Psoas muscle (tissue), 8 donors: ENCODE measurements at places on chromosomes 5 and 9. TPM values are rescaled to one million over a fixed set of nuclear protein-coding genes. Genes with fewer than 3 reads are reported as not detected.

GRCh38 chr5:138943599-138944173, 68.6 kb upstream of the LRRTM2 start:
- H3K27ac ChIP-seq, result no peak overlapping the region
- H3K36me3 ChIP-seq, result peaks cover 9% of the 10 kb centered on the region
- no peaks in the 10 kb centered on the region for H3K27me3 ChIP-seq
- DNase-seq, result no peak
- no peaks in the 10 kb centered on the region for H3K4me1 ChIP-seq

DNA sequence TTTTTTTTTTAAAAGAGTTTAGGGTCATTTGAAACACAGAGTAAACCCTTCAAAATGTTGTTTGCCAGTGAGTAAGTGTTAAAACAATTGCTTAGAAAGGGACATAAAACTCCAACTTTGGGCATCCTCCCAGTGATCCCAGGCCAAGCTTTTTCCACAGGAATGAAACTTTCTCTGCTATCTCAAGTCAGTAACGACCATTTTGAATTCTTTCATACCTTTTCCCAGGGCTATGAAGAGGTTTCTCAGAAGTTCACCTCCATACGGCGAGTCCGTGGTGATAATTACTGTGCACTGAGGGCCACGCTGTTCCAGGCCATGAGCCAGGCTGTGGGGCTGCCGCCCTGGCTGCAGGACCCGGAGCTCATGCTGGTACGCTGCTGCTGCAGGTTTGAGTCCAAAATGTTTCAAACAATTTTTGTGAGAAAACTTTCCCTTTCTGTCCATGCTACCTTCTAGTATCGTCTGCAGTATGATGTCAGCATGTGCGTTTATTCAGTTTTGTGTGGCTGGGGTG, 16.8 kb downstream of the OTULIN start:
- DNase-seq, result no peak
- H3K4me1 ChIP-seq, result peaks cover 45% of the 10 kb centered on the region
- no peak overlapping the region for H3K27ac ChIP-seq

- H3K27ac ChIP-seq, result no peak overlapping the region
- peaks cover 10% of the 10 kb centered on the region for H3K27me3 ChIP-seq
Observed at GRCh38 chr9:134778156-134778555, 102.5 kb upstream of the FCN2 start.

- H3K36me3 ChIP-seq, result no peaks in the 10 kb centered on the region
- no peak overlapping the region for H3K27ac ChIP-seq
- H3K27me3 ChIP-seq, result no peaks in the 10 kb centered on the region
- no peak overlapping the region for H3K4me3 ChIP-seq
- H3K4me1 ChIP-seq, result no peaks in the 10 kb centered on the region
- no peak for DNase-seq
Observed at GRCh38 chr5:8865686-8866374, 680.0 kb downstream of the SEMA5A start.

- H3K27me3 ChIP-seq, result no peaks in the 10 kb centered on the region
- no peak overlapping the region for H3K4me3 ChIP-seq
- H3K36me3 ChIP-seq, result no peaks in the 10 kb centered on the region
- DNase-seq, result no peak
- H3K27ac ChIP-seq, result no peak overlapping the region
Observed at GRCh38 chr9:90090997-90091396, 486.2 kb downstream of the GADD45G start.

DNA sequence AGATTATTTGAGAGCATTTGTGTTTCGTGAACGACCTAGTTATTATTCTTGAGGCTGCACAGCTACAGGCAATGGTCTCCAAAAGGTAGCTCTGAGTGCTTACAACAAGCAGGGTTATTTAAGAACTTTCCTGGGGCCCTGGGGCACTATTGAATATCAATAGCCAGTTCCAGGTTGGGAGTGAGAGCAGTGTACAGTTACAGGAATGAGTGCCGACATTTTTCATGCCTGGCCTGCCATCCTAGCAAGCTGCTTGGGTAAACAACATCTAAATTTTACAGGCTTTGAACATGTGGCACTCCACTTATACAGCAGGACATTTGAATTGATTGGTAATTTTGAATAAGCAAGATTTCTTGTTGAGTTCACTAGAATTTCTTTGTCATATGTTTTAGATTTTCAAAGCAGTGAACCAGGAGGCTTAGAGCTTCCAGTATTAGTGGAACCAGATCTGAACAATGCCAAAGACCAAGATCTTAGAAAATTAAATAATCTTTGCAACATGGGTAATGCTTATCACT, 171.9 kb upstream of the GDNF start:
- H3K4me3 ChIP-seq, result peak overlapping the region; percentile 1
- no peak for DNase-seq

DNA sequence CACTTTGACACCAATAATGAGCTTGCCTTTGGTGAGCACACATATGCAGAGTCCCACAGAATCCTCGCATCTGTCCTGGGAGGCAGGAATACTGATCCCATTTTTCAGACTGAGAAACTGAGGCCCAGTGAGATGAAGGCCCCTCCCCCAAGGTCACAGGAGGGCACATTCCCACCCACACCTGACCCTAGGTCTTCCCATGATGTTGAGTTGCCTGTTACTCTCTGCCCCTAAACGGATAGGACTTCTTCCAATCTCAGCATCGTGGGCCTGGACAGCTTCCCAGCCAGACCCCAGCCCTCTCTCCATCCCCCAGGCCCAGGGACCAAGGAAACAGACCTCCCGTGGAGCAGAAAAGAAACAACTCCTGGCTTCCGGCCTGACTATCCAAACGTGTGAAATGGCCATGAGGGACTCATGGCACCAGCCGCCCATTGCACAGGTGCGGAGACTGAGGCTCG, 877 bp downstream of the SH3GLB2 start:
- no peaks in the 10 kb centered on the region for H3K36me3 ChIP-seq
- H3K27ac ChIP-seq, result peak overlapping the region; percentile 88
- H3K4me1 ChIP-seq, result peaks cover 31% of the 10 kb centered on the region
- no peaks in the 10 kb centered on the region for H3K27me3 ChIP-seq

DNA sequence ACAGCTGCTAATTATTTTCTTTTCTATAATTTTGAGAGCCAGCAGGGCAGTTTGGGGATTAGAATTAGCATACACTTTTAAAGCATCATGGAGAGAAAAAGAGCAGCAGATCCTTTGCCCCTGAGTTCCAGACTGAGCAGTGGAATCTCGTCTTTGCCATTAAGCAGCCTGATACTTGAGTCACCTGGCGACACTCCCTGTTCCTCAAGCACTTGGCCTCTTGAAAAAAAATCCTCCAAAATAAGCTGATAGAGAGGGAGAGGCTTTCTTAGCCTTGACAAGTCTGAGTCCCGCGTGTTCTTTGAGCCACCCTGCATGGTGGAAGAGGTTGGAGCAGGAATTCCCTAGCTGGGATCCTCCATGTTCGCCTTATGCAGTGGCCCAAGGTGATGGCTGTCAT, 398.3 kb downstream of the IRX2 start:
- no peak overlapping the region for H3K27ac ChIP-seq
- no peak for DNase-seq
- H3K4me3 ChIP-seq, result no peak overlapping the region
- no peaks in the 10 kb centered on the region for H3K27me3 ChIP-seq
- H3K4me1 ChIP-seq, result no peaks in the 10 kb centered on the region

GRCh38 chr5:168971100-168971499, 329.8 kb downstream of the SLIT3 start:
- H3K27ac ChIP-seq, result no peak overlapping the region
- DNase-seq, result no peak
- H3K27me3 ChIP-seq, result peaks cover 4% of the 10 kb centered on the region
- no peaks in the 10 kb centered on the region for H3K36me3 ChIP-seq

GRCh38 chr9:89984214-89984613, 379.4 kb downstream of the GADD45G start:
- no peaks in the 10 kb centered on the region for H3K27me3 ChIP-seq
- DNase-seq, result no peak
- H3K27ac ChIP-seq, result no peak overlapping the region
- no peak overlapping the region for H3K4me3 ChIP-seq

DNA sequence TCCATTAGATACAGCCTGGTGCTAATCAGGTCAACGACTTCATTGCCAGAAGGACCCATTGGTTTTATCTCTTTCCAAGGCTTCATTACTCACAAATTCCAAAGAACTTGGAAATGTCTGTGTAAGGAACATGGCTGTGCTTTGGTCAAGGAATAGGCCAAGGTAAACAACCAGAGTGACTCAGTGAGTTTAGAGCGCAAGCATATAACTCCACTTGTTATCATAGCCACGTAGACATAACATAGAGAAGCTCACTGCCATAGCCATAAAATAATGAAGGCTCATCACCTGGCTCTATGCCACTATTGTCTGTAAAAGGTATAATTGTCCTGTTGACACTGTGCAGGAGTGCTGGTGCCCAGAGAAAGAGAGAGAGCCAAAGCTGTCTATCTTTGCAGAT, 139.3 kb upstream of the PLCXD3 start:
- no peak overlapping the region for H3K27ac ChIP-seq
- no peak for DNase-seq
- no peaks in the 10 kb centered on the region for H3K4me1 ChIP-seq
- no peaks in the 10 kb centered on the region for H3K27me3 ChIP-seq
- no peak overlapping the region for H3K4me3 ChIP-seq

PCDHGB2 gene
- total RNA-seq, result 2.2 TPM

EIF4E1B gene
- not detected for total RNA-seq

CACNA1B gene
- not detected for total RNA-seq

MUSK gene
- 2.9 TPM for total RNA-seq

NTMT1 gene
- 71.7 TPM for total RNA-seq

SETD9 gene
- 16.3 TPM for total RNA-seq
